ENCODE measurements at places on chromosomes 1 and 21.

GRCh38 chr1:100351095-100351887, 1.0 kb upstream of the CDC14A start:
- H3K4me3 ChIP-seq, result peak overlapping the region; percentile 99
- H3K27ac ChIP-seq, result peak overlapping the region; percentile 93
- no peaks in the 10 kb centered on the region for H3K27me3 ChIP-seq

DNA sequence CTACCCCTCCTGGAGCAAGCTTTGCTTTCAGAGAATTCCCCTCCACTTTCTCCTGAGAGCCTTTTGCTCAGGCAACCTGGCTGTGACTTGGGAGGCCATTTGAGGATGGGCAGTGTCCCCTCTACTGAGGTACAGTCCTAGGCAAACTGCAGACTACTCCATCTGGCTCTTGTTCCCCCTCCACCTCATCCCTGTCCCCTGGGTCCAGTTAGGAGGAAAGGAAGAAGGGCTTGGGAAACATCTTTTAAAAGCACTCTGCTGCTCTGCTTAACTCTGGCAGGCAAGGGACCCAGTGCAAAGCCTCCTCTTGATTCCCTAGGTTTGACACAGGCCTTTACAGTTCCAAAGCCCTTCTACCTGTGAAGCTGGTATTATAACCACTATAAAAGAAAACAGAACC, 108.2 kb downstream of the NAV1 start:
- no peaks in the 10 kb centered on the region for H3K27me3 ChIP-seq
- H3K4me3 ChIP-seq, result no peak overlapping the region
- no peak for DNase-seq
- no peaks in the 10 kb centered on the region for H3K36me3 ChIP-seq

DNA sequence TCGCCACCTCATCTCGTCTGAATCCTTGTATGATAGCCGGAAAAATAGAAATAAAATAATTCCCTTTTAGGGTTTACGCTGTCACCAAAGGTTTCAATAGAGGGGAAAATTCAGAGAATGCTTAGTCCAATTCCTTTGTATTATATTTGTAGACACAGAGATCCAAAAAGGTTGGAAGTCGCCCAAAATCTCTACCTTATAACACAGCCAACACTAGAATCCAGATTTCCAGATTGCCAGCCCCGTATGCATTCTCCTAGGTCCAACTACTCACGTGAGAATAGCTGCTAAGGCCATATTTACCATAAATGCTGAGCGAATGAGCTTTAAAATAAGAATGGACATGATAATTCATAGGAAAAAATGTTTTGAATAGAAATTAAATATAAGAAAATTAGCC, 124.5 kb downstream of the KCNK1 start:
- no peaks in the 10 kb centered on the region for H3K4me1 ChIP-seq
- H3K27me3 ChIP-seq, result no peaks in the 10 kb centered on the region
- DNase-seq, result no peak
- no peak overlapping the region for H3K27ac ChIP-seq
- H3K36me3 ChIP-seq, result no peaks in the 10 kb centered on the region
- no peak overlapping the region for H3K4me3 ChIP-seq

- DNase-seq, result no peak
- peak overlapping the region; percentile 15 for H3K4me3 ChIP-seq
- H3K36me3 ChIP-seq, result no peaks in the 10 kb centered on the region
- no peak overlapping the region for H3K27ac ChIP-seq
- peaks cover 20% of the 10 kb centered on the region for H3K4me1 ChIP-seq
- no peaks in the 10 kb centered on the region for H3K27me3 ChIP-seq
Measured at GRCh38 chr1:84303314-84303830, 1.9 kb downstream of the SAMD13 start.

- no peak for DNase-seq
- H3K27ac ChIP-seq, result peak overlapping the region; percentile 73
- H3K4me1 ChIP-seq, result peaks cover 17% of the 10 kb centered on the region
- H3K4me3 ChIP-seq, result no peak overlapping the region
Measured at GRCh38 chr1:228393811-228394570, 12.6 kb downstream of the TRIM11 start.

GRCh38 chr1:186901631-186902030, 72.9 kb downstream of the PLA2G4A start:
- peak overlapping the region; percentile 47 for H3K27ac ChIP-seq
- H3K4me3 ChIP-seq, result no peak overlapping the region
- peaks cover 23% of the 10 kb centered on the region for H3K4me1 ChIP-seq
- H3K27me3 ChIP-seq, result no peaks in the 10 kb centered on the region
- DNase-seq, result no peak

DNA sequence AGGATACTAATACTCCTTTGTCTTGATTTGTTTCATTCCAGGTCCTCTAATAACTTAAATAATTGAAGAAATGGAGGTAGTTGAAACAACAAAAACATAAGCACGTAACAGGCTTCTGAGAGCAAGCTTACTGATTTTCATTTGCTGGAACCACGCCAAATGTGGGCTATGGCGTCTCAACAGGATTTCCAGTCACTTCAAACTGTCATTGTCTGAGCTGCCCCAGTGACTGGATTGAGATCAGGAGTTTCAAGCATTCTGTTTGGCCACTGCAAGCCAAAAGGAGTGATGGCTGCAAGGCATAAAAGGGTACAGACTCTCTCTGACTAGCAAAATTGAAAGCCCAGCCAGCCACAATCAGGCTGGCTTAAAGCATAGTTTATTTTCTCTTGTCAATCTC, 289.9 kb downstream of the DPYD start:
- no peak for DNase-seq
- no peaks in the 10 kb centered on the region for H3K36me3 ChIP-seq
- H3K27ac ChIP-seq, result no peak overlapping the region
- H3K27me3 ChIP-seq, result no peaks in the 10 kb centered on the region
- peaks cover 8% of the 10 kb centered on the region for H3K4me1 ChIP-seq
